ENCODE measurements at places on chromosomes 12 and 14.

GRCh38 chr14:65453807-65454480, 41.4 kb downstream of the FUT8 start:
- DNase-seq, result no peak

GRCh38 chr12:517538-517937, 57.8 kb downstream of the B4GALNT3 start:
- DNase-seq, result no peak

DNA sequence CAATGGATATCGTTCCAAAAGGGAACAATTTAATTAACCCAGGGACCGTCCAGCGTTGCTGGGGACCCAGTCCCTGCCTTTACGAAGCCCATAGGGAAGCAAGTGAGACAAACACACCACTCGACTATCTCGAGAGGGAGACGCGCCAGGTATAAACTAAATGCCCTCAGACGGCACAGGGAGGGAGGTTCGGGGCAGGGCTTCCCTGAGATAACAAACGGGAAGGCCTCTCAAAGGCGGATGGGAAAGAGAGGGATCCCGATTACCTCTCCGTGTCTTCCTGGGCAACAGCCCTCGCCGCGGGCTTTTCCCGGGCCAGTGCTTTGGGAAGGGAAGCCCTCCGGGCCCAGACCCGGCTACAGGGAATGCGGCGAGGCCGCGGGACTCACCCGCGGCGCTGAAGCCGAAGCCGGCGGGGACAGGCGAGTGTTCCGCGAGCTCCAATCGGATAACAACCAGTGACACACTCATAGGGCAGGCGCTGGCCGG, 390 bp downstream of the BRAP start:
- DNase-seq, result no peak

DNA sequence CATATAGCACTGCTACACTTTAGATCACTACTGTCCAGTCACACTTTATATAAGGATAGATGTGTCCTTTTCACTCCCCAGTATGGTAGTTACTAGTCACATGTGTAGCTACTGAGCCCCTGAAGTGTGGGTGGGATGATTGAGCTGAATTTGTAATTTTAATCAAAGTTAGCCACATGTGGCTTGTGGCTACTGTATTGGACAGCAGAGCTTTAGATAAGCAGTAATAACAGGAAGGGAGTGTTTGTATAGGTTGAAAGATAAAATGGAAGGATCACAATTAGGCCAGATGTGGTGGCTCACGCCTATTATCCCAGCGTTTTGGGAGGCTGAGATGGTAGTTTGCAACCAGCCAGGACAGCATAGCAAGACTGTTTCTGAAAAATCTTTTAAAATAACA, 23.5 kb downstream of the NAA30 start:
- DNase-seq, result no peak

DNA sequence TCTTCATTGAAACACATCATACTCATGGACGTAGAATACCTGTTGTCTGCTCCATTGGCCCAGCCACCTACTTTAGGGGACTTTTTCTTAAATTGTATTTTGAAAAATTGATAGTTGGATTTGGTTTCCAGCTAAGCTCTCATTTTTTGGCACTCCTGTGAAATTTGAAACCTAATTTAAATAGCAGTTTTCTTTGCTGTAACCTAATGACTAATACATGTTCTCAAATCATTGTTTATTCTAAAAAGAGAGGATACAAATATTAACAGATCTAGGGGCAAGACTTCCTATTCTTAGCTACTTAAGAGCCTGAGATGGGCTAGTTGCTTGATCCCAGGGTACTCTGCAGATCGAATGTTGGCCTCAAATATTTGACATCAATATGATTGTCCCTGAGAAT, 78.9 kb downstream of the PLEKHA5 start:
- no peak for DNase-seq

DNA sequence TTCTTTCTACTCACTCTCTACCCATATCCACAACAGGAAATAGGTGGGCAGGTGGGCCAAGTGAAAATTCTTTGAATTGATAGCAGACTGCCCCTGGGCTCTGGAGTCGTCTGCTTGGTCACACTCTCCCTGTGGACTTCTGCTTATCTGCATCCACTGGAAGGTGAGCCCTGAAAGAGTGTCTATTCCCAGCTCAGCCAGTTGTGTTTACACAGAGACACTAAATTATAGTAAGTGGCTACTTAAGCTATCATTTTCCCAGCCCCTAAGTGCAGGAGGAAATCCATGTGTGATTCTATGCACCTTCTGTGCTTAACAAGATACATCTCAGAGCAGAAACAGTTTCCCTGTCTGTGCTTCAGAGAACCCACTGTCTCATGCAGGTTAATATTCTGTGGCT, 338.4 kb downstream of the FUT8 start:
- no peak for DNase-seq

DNA sequence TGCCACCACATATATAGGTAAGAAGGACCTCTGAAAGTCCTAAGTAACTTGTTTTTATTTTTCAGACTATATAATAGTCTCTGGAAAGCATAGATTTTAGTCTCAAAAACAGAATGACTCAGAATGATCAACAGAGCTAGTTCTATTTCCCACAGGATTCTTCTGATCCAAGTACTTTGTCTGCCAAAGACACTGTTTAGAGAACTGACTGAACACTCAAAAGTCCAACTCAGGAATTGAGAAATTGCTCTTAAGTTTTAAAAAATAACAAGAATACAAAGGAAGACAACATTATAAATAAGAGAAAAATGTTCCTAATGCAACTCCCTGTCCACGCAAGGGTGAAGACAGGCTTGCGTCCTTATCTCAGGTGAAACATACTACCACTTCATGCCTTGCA, 29.0 kb downstream of the LGMN start:
- no peak for DNase-seq

DNA sequence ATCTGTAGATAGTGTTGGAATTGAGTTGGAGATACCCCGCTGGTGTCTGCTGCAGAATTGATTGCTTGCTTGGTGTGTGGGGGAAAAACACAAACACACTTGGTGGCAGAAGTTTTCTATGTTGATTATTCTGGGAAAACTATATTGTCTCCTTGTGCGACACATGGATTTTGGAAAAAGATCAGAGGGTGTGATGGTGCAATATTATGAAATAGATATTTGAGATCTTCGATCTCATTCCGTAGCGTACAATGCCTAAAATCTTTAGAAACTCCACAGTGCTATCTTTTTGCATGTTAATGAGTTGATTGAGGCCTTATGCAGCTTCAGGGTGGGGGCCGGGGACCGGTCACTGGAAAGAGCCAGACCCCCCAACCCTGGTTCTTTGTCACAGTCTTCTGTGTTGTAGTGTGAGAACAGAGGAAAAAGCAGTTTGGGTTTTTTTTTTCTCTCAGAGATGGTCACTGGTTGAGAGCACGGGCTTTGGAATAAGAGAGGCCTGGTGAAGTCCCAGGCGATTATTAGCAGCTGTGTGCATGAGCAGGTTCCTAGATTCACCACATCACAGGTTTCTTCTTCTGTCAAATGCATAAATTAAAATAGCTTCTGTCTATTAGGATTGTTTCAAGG, 88.2 kb downstream of the ST8SIA1 start:
- no peak for DNase-seq

DNA sequence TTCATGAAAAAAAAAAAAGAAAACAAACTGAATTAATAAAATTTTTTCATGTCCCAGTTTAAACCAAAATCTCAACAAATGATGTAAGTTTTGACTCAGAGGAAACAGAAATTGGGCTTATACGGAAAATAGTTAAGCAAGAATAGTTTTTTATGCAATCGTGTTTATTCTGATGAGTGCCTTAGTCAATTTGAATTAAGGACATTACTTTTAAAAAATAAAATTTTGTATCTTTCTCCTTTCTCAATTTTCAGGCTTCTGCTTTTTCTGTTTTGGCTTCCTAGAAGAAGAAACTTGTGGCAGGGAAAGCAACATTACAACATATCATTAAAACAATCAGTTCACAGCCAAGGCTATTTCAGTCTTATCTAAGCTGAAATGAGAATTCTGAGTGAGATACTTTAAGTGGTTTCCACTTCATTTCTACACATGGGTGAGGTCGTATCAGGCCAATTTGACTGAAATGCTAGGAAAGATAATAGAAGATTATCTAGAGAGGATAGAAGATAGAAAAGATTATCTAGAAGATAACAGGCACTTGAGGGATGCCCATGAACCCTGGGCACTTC, 52.4 kb downstream of the BCL2L14 start:
- no peak for DNase-seq

DNA sequence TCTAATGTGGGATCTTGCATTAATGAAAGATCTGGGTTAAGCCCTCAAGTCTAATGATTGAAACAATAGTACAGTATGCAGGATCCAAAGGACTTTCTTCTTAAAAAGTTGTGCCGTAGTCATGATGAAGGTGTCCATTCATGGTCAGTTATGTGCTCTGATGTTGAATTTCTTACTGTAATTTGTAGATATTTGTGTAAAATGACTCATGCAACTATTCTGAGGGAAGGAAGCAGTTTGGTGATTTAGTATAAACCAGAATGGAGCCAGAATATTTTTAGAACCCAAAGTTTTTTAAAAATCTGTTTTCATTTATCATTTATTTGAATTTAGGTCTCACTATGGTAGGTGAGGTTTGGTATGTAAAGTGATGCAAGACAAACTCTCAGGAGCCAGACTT, 151.2 kb downstream of the AKAP6 start:
- DNase-seq, result no peak

DNA sequence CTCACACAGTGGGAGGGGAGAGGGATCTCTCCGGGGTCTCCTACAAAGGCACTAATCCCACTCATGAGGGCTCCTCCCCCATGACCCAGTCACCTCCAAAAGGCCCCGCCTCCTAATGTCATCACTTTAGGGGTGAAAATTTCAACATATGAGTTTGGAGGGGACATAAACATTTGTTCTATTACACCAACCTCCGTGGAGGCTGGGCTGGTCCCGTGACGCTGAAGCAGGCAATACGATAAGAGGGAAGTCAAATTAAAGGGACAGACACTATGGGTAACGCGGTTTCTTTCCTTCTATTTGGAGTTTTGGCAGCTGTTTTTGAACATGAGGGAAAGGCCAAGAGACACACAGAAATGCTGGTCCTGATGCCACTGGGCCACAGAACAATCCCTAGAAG, 175.7 kb upstream of the VASH1 start:
- DNase-seq, result no peak

GRCh38 chr14:68668531-68668930, 124.3 kb downstream of the ZFP36L1 start:
- DNase-seq, result no peak

GRCh38 chr14:34374998-34375740, 86.9 kb downstream of the SPTSSA start:
- no peak for DNase-seq

GRCh38 chr14:53603994-53604393, 352.6 kb downstream of the BMP4 start:
- no peak for DNase-seq

DNA sequence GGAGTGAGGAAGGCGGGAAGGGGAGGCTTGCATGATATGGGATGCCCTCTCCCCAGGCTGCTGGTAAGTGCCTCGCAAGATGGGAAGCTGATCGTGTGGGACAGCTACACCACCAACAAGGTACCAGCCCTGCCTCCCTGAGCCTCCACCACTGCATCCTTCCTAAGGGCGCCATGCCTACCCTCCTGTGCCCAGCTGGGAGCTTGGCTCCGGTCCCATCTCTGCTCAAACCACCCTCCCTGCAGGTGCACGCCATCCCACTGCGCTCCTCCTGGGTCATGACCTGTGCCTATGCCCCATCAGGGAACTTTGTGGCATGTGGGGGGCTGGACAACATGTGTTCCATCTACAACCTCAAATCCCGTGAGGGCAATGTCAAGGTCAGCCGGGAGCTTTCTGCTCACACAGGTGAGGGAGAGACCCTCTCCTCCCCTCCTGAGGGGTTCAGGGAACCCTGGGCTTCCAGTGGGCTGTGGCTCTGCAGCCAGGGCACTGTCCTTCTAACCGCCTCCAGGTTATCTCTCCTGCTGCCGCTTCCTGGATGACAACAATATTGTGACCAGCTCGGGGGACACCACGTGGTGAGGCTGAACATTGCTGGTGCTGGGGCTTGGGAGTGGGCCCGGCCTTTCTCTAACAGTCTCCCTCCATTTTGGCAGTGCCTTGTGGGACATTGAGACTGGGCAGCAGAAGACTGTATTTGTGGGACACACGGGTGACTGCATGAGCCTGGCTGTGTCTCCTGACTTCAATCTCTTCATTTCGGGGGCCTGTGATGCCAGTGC, 2.6 kb downstream of the GNB3 start:
- DNase-seq, result no peak

- DNase-seq, result no peak
Observed at GRCh38 chr12:78797196-78797931, 67.2 kb upstream of the SYT1 start.

DNA sequence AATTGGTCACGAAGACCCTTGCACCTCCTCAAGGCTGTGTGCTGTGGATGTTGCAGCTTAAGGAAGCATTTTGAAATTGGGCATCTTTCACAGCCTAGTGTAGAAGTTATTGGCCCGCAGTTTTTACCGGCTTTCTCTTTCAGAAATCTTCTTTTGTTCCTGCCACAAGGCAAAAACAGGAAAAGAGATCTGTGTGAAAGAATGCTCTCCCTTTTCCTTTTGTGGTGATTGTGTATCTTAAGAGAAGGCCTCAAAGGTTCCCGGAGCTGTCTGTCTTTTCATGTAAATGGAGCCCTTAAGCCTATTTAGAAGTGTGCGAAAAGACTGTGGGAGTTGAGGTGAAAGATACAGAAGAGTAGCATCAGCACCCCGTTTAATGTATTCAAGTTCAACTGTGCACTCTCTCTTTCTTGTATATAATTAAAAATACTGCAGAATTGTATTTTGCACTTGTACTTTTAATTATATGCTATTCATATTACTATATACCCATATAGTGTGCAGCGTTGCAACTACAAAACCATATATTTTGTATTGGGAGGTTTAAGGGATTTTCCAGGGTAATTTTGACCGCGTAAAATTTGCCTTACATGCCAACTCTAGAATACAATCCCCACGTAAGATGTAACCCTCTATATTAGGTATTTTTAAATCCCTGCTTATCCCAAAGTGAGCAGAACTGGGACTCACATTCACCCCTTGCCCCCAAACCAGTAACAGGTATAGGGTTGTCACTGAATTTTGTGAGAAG, 441.7 kb downstream of the RAD51B start:
- DNase-seq, result peak; percentile 54

DNA sequence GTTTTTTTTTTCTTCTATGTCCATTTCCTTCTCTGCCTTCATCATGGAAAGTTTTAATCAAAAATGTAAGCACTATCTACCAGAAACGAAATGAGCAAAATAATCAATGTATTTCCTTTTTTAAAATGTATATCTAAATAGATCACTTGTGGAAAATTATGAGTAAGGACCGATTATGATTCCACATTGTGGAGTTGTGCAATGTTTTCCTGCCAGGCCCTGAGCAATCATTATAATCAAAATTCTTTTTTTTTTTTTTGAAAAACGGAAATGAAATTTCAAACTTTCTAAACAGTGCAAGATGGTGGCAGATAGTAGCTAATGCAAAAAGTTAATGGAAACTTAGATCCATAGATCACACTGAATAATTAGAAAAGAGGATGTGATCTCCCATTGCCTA, 1074.6 kb upstream of the TMEM132C start:
- no peak for DNase-seq

- no peak for DNase-seq
Observed at GRCh38 chr14:51533872-51534553, 117.7 kb upstream of the FRMD6 start.

- DNase-seq, result no peak
Observed at GRCh38 chr12:125100551-125101434, 35.6 kb downstream of the AACS start.

- no peak for DNase-seq
Observed at GRCh38 chr12:11722578-11723138, 73.2 kb downstream of the ETV6 start.

GRCh38 chr12:3530548-3530947, 39.5 kb downstream of the PRMT8 start:
- DNase-seq, result no peak

- DNase-seq, result no peak
Observed at GRCh38 chr14:97723351-97723750, 926.2 kb downstream of the VRK1 start.

Data from vagina (tissue), 2 donors.